Activated CD4-positive, CD25-positive, alpha-beta regulatory T cell (primary cell): ENCODE measurements at places on chromosomes 3 and 15.
A peak's percentile ranks its signal among the peaks of the same experiment; 100 is the strongest.

GRCh38 chr3:9808345-9809037, 1.6 kb upstream of the TTLL3 start:
- peak; percentile 27 for DNase-seq

DNA sequence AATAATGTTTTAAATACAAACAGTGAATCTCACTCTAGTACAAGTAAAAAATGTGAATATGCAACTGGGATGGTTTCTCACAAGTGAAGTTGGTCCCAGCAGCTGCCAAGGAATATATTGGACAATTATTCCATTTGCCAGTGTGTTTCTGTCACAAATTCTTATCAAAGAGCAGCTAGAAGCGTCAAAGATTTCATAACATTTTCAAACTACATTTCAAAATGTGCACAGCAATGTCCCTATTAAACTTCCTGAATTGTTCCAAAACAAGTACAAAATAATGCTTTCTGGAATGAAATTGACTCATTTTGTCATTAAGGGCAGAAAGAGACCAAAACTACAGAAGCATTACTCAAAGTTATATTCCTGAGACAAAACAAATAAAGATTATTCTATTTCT, 38.3 kb downstream of the GPR176 start:
- no peak for DNase-seq

DNA sequence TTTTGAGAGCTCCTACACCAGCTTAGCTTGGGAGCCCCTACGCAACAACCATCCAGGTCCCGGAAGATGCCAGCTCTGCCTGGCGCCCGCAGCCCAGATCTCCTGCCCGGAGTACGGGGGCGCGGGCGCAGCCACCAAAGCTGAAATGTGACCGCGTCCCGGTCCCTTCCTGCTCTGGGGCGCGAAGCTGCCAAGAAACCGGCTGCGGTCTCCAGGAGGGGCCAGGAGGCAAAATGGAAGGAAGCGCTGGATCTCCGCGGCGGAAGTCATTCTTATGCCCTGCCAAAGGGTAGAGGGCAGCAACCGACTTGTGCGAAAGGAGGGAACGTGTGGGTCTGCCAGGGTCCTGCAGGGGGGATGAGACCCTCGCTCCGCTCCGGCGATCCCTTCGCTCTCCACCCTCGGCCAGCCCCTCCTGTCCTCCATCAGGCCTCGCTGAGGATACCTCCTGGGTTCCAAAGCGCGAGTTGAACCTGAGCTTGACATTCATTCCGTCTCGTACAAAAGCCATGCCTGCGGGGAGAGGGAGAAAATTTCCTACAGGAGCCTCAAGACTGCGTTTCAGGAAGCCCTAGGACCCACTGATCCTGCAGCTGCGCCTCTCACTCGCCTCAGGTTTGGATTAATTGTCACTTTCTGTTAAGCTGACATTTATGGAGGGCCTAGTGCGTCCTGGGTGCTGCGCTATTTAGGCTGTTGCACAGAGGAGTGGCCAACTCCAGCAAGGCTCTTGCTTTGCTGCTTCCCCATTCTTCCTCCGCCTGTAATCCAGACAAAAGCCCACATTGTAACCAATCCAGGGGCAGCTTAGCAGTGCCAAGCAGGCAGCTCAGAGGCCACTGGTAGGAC, 98.3 kb upstream of the VGLL3 start:
- no peak for DNase-seq

DNA sequence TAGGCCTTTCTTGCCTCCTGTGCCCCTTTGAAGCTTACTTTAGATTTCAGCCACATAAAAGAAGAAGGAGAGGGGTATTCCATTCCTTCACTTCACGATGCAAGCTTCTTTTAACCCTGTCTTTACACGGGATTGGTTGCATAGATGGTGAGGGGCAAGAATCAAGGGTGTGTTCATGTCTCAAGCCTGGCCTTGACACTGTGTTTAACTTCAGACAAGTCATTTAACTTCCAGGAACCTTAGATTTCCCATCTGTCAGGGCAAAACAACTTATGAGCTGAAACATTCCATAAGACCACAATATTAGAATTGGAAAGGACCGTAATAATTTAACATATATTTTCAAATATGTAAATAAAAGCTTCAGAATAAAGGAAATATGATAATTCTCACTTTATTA, 344.5 kb downstream of the MFSD1 start:
- no peak for DNase-seq

GRCh38 chr15:69562116-69562515, 109.5 kb downstream of the RPLP1 start:
- DNase-seq = no peak

DNA sequence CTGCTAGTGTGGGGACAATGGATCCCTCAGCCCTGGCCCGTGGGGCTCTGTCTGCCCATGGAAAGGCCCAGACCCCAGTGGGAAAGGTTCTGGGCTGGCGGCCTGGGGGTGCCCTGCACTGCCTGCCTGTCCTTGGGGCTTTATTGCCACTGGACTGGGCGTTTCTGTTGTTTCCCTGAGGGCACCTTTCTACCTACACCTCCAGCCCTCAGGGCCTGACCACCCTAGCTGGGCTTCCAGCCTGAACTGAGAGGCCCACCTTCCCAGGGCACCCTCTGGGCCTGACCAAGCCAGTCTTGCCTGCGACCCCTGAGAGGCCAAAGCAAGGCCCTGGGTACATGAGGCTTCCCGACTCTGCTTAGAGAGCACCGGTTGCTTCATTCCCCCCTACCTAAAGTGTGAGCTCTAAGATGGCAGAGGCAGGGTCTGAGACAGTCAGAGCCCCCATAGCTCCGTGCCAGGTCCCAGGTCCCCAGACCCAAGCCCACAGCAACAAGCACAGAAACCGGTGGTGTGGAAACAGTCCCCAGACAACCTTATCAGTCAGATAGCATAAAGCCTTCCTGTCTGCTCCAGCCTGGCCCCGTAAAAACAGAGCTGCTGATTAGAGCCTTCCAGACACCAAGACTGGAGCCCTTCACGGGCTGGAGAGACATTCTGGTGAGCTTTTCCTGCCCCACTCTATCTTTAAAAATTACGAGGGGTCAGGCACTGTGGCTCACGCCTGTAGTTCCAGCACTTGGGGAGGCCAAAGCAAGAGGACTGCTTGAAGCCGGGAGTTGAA, 102.8 kb downstream of the CHSY1 start:
- DNase-seq = no peak

- peak; percentile 4 for DNase-seq
Observed at GRCh38 chr3:20104167-20104661, 64.0 kb downstream of the KAT2B start.

- DNase-seq = no peak
Observed at GRCh38 chr3:197205675-197206074, 92.7 kb downstream of the DLG1 start.

DNA sequence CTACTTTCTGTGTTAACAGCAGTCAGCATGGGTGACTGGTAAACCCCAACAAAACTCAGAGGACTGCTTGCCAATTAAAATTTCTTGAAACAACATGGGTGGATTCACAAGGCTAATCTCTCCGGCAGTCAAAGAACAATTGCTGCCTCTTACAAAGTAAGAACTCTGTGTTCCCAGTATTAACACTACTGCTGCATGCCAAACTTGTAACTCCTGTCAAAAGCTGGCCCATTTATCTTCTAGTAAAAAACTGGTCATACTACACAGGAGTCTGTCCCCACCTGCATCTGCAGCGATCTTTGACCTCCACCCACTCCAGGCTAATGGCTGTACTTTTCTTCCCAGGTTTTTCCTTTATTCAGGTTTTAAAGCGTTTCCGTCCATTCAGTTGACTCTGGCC, 8.7 kb upstream of the ZNF589 start:
- DNase-seq = no peak

DNA sequence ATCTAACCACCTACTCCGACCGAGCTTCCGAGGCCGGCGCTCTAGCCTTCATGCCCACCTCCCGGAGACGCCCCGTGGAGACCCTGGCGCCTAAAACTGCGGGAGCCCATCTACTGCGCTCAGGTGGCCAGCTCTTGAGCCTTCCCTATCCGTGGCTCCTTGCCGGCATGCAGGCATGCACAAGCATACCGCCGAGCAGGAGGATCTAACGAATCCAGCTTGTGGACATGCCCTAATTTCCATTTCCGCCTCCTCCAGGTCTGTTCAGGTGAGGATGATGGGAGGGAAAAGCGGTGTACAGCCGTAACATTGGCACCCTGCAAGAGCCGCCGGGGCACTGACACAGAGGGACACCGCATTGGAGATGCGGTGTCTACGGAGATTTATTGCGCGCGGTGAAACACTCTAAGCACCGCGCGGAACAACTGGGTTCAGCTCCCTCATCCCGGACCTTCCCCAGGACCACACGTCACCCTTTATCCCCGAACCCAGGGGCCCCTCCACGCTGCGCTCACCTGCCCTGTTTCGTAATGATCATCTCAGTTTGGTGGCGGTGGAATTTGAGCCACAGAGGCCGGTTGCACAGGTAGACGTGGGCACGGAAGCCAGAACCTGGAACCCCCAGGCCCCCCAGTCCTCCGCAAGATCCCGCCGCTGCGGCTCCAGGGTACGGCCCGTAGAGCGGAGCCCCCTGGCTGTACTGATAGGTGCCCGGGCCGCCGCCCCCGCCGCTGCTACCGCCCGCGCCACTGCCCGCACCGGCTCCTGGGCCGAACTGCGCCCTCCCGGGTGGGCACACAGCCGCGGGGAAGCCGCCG, 1.0 kb downstream of the EOMES start:
- DNase-seq = no peak

DNA sequence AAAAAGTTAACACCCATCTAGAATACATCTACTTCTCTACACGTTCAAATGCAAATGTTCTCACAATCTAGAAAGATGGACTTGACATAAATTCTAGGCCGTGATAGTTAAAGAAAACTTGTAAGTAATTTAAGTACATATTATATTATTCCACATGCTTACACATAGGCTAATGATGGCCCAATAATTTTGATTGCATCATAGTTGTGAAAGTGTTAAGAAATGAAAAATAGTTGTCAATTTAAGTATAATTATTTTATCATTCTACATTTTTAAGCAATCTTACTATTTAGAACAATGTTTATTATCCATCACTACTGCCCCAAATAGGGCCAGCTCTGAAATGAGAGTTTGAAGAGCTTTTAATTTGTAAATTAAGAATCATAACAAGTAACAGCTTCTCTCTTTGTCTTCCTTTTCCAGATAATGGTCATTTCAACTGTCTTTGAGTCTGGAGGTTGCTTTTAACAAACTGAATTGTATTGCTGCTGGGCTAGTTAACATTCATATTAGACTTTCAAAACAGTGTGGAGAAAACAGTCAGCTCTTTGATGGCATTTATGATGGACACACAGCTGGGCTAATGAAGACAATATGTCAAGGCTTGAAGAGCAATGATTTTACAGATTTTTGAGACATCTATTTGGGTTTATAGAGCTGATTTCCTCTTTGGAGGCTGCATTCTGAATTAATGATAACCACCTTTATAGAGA, 246.1 kb upstream of the KCNH8 start:
- DNase-seq = no peak

GRCh38 chr3:25273582-25274171, 154.4 kb upstream of the RARB start:
- no peak for DNase-seq

GRCh38 chr3:1103525-1103924, 10.7 kb downstream of the CNTN6 start:
- DNase-seq = no peak

- no peak for DNase-seq
Observed at GRCh38 chr3:133840767-133841166, 35.2 kb downstream of the SRPRB start.

GRCh38 chr15:72099155-72099554, 18.8 kb downstream of the MYO9A start:
- no peak for DNase-seq

- DNase-seq = no peak
Observed at GRCh38 chr3:13708301-13708700, 159.4 kb downstream of the FBLN2 start.

GRCh38 chr3:170584585-170585007, 1.3 kb downstream of the SLC7A14 start:
- DNase-seq = no peak

GRCh38 chr15:84981711-84982300, at the start of gene PDE8A:
PDE8A (plus strand) TSS chr15:84981856; CDS start chr15:84982163, 307 bp downstream.
- peak; percentile 23 for DNase-seq

DNA sequence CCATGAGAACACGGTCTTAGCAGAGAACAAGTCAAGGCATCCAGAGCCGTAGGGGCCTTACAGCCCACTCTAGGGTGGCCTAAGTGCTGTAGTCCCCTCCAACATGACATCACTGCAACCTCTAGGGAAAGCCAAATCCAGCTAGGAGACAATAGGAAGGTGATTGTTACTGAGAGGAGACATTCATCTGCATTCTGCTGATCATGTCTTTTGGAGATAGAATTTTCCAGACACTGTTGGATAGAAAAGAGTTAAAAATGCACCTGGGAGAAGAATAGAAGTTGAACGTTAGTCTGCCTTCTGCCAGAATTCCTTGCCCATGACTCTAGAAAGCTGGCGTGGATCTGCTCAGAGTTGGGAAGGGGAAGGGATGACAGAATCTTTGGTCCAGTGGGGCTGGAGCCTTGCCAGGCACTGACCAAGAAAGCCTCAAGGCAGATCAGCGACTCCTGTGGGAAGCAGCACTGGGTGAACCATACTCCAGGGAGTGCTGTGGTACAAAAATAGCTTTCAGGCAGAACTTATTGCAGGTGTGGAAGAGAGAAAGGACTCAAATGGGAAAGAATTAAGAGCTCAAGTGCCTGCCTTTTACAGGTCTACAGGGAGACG, 44.8 kb upstream of the RAF1 start:
- no peak for DNase-seq

DNA sequence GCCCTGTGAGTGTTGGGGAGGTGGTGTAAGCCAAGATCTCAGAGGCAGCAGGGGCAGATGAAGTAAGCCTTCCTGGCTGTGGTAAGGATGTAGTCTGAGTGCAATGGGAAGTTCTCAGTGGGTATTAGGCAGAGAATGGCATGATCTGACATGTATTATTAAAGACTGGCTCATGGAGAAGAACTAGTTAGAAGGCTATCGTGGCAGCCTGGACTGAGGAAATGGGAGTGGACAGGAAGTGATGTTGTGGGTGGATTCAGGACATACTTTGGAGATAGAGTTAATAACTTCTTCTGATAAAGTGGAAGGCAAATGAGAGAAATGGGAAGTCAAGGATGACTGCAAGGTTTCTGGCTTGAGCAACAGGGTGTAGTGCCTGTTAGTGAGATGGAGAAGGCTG, 250.9 kb upstream of the CFAP20DC start:
- no peak for DNase-seq

GRCh38 chr3:31124373-31124772, 229.9 kb upstream of the GADL1 start:
- no peak for DNase-seq

DNA sequence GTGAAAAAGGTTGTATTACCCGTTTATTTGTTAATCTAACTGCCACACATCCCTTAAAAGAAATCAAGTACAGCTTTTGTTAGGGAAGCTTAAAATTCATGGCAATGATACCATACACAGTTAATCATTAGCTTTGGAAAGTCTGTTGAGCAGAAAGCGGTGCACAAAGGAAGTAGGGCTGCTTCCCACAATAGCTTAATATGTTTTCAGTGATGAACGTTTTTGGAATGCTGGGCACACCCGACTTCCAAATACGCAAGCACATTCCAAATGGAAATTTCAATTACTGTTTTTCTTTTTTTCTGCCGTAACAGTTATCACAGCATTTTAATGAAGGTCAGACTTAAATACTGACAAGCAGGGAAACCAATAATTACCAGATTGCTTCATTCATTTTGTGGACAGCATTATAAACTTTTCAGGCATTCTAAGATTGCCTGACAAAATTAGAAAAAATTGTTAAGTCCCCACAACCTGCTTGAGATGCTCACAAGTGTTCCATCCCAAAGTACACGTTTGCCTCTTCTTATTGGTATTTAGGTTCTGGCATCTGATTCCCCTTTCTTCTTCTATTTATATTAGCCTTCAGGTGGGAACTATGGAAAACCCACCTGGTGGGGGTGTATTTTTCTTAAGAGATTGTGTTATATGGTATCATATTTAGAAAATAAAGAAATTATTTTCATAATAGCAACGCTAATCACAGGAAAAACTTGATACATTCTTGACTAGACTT, 1.1 kb upstream of the ECT2 start:
- no peak for DNase-seq
